NCI-H1694 treated with DMSO at 0.1 percent for 48 hours (cell line): ENCODE measurements at places on chromosomes 2 and 18.
A peak's percentile ranks its signal among the peaks of the same experiment; 100 is the strongest.

DNA sequence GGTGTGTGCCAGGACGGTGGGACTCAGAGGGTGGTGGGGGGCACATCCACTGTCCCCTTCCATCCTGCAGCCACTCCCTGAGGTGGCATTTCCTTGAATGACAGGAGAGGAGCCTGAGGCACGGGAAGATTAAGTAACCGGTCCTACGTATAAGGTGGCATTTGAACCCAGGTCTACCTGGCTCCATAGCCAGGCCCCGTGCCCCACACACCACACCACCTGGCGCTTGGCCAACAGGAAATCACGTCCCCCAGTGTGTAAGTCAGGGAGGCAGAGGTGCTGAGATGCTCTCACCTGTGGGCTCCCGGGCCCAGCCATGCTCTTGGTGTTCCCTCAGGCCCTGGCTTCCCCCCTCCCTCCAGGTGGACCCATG, 53.7 kb downstream of the HPCAL1 start:
- no peak for DNase-seq

GRCh38 chr18:37019157-37019827, 190.4 kb downstream of the KIAA1328 start:
- DNase-seq, result peak; percentile 71

DNA sequence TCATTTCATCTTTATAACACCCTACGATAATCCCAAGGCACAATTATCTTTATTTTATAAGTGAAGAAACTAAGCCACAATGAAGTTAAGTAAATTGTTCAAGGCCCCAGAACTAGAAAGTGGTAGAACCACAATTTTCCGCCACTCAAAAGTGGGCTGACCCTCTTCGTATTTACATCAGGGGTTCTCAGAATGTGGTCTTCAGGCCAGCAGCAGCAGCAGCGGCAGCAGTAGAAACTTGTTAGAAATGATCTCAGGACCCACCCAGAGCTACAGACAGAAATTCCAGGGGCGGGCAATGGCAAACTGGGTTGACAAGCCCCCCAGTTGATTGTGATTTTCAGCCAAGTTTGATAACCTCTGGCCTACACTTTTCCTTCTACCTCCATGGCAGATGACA, 62.8 kb downstream of the LBH start:
- no peak for DNase-seq

DNA sequence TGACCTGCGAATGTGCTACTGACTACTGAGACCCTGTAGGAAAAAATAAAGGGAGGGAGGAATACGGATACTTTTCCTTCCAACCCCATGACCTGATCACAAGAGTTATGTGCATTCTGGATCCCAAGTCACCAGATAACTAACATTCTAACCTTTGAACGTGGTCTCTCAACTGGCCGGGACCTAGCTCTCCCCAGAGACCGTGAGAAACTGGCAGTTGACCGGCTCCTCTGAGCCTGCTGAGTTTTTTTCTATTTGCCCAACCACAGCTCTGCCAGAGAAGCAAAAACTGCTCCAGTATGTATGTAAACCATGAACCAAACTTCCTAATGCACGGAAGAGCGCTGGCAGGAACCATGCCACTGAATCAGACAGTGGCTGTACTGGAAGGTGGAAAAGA, 47.5 kb upstream of the PTMA start:
- DNase-seq, result no peak

GRCh38 chr2:10257500-10258147, 45.1 kb upstream of the HPCAL1 start:
- DNase-seq, result no peak

DNA sequence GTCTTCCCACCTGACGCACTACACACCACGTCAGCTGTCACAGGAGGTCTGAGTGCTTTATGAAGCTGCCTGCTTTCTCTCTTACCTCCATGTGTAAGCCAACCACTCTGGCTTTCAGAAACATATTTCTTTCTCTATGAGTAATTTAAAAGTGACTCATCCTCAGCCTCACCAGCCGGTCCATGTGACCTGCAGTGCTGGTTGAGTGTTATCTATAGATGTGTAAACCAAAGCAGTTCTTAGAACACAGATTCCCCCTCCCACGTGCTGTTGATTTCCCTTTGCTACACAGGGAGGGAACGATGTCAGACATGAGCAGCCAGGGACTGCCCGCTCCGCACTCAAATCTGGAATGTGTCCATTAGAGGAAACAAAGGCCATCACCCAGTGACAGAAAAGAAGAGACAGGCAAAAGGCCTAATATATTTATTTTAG, 157.8 kb downstream of the BCL2 start:
- DNase-seq, result no peak

DNA sequence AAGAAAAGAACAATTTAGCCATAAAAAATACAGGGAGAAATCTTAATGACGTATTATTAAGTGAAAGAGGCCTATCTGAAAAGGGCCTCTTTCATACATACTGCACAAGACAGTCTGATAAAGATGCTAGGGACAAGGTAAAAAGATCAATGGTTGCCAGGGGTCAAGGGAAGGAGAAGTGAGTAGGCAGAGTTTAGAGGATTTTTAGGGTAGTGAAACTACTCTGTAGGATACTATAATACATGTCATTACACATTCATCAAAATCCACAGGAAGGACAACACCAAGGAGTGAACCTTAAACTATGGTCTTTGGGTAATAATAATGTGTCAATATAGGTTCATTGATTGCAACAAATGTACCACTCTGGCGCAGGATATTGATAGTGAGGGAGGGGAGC, 289.3 kb downstream of the FSIP2 start:
- DNase-seq, result no peak

DNA sequence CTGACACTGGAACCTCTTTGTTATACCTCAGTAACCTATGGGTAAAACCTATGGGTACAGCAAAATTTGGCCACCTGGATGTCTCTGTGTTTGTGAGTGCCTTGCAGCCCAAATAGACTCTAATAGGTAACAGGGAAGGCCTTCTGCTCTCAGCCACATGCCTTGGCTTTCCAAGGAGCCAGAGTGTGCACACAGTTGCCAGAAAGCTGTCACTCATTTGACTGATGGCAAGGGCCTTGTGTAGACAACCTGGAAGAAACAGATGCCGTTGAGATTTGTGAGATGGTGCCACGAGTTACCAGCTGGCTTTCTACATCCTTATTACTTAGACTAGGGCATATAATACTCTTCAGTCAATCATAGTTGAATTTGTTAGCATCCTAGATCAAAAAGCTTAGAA, 90.1 kb upstream of the RAB12 start:
- DNase-seq, result peak; percentile 95

DNA sequence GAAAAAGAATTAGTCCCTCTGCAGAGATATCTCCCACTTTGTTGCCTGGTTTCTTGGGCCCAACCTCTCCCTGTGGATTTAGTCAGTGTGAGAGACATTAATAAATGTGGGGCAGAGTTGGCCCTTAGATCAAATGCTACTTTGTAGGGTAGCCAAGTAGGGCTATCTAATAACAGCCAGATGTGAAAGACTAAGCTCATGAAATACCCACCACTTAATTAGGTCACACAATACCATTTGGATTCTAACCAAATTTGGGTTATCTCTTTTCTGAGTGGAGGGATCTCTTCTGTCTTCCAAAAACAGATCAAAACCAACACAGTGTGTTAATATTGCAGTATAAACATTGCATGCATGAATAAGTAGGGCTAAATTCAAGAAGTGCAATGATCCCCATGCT, 626.8 kb upstream of the ZEB2 start:
- no peak for DNase-seq

DNA sequence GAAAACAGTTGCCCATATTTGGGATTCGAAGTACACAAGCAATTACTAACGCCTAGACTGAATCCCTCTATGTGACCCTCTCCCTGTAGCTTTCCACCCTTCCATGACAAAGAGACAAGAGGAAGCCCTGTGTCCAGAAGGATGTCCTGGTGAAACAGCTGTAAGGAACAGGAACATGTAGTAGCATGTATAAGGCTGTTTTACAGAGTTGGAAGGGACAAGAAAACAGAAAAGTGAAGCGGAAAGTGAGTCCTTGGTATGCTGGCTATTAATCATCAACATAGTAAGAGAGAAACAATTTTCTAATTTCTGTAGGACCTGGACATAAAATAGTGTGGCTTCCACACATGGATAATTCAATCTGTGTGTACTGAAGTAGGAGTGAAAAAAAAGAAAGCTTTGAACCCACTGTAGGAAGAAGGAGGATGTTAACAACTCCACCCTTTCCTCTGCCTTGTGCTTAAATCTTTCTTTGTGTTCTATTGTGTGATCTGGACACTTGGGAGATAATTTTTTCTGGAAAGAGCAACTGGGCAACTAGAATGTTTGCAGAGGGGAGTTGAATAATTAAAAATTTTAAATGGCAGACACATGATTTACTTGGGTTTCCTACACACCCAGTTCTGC, 162.3 kb upstream of the ZSWIM2 start:
- DNase-seq, result no peak

DNA sequence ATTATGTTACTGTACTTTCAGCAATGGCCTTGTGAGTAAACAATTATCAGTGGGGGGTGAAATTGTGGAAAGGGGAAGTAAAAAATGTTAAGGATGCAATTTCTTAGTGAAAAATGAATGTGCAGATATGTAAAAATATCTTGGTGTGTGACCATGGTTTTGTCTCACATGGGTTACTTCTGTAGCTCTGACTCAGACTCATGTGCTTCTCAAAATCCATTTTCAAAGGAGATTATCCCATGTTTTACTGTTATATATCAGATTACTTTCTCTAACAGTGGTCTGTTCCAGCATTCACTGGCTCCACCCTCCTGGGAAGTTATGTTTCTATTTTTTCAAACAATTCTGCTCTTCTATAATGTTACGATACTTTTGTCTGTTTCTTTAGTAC, 298.2 kb upstream of the COL3A1 start:
- no peak for DNase-seq

DNA sequence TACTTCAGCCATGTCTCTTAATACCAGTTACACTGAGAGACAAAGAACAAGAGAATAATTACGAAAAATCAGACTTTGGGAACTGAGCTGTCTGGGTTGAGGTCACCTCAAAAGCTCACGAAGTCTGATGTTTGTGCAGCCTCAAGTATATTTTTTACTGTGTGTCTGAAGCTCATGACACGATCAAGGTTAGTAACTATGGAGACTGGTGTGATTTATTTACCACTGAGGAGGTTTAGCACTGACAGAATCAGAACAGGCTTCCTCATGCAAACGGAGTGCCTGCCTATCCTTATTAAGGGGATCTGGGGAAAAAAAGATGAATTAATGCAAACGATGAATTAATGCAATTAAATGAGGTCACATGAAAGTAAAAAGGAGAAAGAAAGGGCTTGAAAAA, 61.1 kb upstream of the RAPH1 start:
- no peak for DNase-seq

DNA sequence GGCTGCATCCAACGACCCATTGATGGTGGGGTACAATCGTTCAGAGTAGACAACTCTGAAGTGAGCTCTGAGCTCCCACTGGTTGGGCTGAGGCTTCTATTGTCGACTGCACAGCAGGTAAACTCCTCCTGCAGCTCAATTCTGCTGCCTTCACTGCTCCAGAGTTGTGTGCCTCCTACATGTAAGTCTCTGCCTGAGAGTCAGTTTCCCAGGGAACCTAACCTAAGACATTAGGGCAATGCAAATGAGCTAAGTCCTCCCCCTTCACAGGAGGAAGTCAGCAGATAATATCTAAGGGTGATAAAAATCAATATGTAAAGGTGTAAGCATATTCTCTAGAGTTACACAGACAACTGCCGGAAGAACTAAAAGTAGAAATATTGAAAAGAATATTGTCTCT, 22.5 kb upstream of the ACYP2 start:
- DNase-seq, result no peak

GRCh38 chr2:84906900-84907714, 1.7 kb downstream of the TMSB10 start:
- DNase-seq, result peak; percentile 15

GRCh38 chr2:217000406-217000805, 140.5 kb upstream of the TNP1 start:
- no peak for DNase-seq

- DNase-seq, result no peak
Measured at GRCh38 chr2:196288006-196288538, 116.7 kb upstream of the STK17B start.
